Activated CD4-positive, alpha-beta T cell treated with anti-CD3 and anti-CD28 coated beads, Interleukin-2, amount 10 ng/mL, durations not matched to agents 7 days and 5 days (primary cell): ENCODE measurements at places on chromosomes 7 and 10. TPM values are rescaled to one million over a fixed set of nuclear protein-coding genes. Genes with fewer than 3 reads are reported as not detected.

The HELLS gene
- 99.7 TPM for total RNA-seq

GRCh38 chr7:8018961-8019360 is 50.4 kb downstream of the GLCCI1 start:
- DNase-seq, result no peak
- no peaks in the 10 kb centered on the region for H3K27me3 ChIP-seq
- H3K27ac ChIP-seq, result no peak overlapping the region
- H3K36me3 ChIP-seq, result peaks cover 25% of the 10 kb centered on the region

- DNase-seq, result no peak
- no peak overlapping the region for H3K4me3 ChIP-seq
- H3K36me3 ChIP-seq, result no peaks in the 10 kb centered on the region
Measured at GRCh38 chr10:126902157-126902556, 3.1 kb upstream of the DOCK1 start.

- no peaks in the 10 kb centered on the region for H3K27me3 ChIP-seq
- peaks cover 13% of the 10 kb centered on the region for H3K4me1 ChIP-seq
- H3K4me3 ChIP-seq, result peak within 1 kb of the TSS; percentile 89
- no peak for DNase-seq
- peak within 1 kb of the TSS; percentile 91 for H3K27ac ChIP-seq
Measured at GRCh38 chr7:155003092-155003375, at the start of gene PAXIP1. Gene PAXIP1, minus strand, starts transcription at chr7:155003124. Its CDS starts 195 bp downstream, at chr7:155002929.

- peaks cover 3% of the 10 kb centered on the region for H3K36me3 ChIP-seq
- DNase-seq, result no peak
- peak overlapping the region; percentile 45 for H3K4me3 ChIP-seq
- peaks cover 79% of the 10 kb centered on the region for H3K27me3 ChIP-seq
Measured at GRCh38 chr10:111075577-111076185, 1.1 kb upstream of the ADRA2A start.

DNA sequence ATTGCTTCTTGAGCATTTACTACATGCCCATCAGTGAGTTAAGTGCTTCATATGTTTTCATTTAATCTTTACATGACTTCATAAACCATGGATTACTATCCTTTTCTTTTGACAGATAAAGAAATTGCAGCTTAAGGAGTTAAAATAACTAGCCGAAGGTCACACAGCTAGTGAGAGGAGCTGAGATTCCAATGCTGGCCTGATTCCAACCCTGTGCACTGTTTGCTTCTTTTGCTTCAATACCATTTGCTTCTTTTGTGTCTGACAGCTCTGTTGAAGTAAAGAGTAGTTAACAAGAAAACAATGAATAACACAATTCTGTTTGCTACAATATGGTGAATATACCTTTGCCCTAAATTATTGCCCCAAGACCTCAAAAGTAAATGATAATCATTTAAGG is 132.4 kb downstream of the GRM3 start:
- H3K27ac ChIP-seq, result no peak overlapping the region
- no peak for DNase-seq
- no peaks in the 10 kb centered on the region for H3K27me3 ChIP-seq
- no peaks in the 10 kb centered on the region for H3K4me1 ChIP-seq
- no peaks in the 10 kb centered on the region for H3K36me3 ChIP-seq
